ENCODE measurements at places on chromosomes 11 and 22.

- no peak for DNase-seq
Observed at GRCh38 chr22:26597026-26597425, 7.1 kb upstream of the TPST2 start.

DNA sequence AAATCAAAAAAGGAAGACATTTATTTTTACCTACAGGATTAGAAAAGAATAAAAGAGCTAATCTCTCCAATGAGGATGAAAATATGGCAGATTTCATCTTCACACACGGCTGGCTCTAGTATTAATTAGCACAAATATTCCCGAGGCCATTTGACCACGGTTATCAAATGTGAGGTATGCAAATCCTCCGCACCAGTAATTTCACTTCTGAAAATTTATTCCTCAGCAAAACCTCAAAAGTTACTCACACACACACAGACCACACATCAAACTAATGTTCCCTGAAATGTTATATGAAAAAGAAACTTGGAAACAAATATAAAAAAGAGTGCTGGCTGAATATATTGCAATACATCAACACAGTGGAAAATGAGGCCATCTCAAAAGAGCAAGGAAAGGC is 32.8 kb downstream of the CELSR1 start:
- no peak for DNase-seq

DNA sequence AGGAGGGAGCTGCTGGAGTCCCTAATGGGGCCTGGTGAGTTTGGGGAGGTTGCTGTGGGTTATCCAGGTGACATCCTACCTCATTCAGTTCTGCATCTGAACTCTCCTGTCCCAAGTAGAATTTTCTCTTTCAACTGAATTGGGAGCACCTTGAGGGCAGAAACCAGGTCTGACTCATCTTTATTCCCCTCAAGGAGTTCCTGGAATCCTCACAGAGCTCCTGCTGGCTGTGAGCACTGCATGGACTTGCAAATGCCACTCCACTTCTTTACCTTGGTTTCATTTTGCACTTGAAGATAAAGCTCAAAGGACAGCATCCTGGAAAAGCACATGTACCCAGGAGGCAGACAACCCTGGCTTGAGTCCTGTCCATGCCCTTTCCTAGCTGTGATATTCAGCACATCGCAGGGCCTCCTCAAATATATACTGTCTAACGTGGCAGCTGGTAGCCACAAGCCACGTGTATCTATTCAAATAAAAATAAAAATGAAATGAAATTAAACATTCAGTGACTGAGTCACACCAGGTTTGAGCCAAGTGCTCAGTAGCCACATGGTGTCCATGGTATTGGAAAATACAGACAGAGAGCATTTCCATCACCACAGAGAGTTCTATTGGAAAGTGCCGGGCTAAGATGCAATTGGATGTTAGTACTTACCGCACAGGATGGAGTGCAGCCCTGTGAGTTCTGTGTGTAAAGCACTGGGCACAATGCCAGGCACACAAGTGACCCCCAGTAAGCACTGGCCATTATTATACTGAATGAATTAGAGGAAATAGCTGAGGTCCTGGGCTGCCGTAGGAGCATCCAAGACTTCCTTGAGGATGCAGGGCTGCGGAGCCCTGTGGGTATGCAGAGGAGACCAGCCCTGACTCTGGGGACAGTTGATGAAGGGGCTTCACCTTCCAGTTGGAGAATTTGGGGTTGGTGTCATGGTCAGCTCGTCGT is 149.0 kb downstream of the PKNOX2 start:
- no peak for DNase-seq

DNA sequence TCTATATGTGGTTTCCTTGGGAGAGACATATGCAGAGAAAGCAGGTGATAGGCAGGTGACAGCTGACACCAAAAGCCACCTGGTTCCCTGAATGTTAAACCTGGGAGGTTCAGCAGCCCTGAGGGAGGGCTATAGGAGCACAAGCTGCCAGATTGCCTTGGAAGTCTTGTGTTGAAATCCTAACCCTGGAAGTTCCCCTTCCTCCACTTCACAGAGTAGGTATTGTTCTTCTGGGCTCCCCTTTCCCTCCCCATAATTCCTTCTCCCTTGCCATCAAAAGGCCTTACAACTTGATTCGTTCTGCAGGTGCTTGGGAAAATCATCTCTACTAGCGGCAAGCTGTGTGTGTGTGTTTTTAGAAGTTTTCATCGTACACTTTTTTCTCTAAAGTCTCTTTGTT is 5.4 kb downstream of the LDLRAD3 start:
- no peak for DNase-seq

DNA sequence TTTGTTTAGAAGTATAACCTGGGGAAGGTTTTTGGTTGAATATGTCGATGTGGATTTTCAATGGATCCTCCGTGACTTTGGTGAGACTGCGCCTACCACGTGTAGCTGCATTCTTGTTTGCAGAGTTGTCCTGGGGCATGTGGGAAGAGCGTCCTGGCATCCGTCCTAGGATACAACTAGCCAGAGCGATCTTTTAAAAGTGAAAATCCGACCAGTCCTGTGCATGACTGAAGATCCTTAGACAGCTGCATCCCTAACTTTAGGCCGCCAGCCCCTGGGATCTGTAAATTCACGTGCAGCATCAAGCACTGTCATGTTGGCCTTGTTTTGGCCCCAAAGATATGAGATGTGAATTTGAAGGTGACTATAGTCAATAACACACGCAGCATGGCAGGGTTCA is 22.4 kb upstream of the THY1 start:
- DNase-seq: no peak

DNA sequence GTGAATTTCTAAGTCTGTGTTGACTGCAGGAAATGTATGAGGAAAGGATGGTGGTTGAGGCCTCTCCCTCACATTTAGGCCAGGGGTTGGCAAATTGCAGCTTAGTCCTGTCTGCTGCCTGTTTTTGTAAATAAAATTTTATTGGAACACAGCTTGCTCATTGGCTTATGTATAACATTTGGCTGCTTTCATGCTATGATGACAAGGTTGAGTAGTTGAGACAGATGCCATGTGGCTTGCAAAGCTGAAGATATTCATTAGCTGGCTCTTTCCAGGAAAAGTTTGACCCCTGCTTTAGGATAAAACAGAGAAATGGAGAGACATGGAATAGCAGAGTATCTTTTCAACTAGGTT is 46.2 kb downstream of the BCR start:
- DNase-seq: no peak

- no peak for DNase-seq
Observed at GRCh38 chr22:42808521-42808920, 48.6 kb downstream of the ARFGAP3 start.

- no peak for DNase-seq
Observed at GRCh38 chr11:76406359-76406758, 25.2 kb downstream of the GVQW3 start.

DNA sequence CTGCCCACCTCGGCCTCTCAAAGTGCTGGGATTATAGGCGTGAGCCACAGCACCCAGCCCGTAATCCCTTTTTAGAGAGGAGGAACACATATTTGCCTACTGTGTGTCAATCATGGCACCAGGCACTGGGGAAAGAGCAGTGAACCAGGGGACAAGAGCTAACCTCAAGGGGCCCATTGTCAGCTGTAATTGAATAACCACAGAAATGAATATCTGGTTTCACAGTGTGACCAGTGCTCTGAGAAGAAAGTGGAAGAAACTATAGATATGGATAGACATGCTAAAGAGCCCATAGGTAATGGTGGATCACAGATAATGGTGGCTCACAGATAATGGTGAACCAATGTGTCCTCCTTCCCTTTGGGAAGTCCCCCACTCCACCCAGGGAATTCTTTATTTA is 8.6 kb upstream of the KCTD14 start:
- no peak for DNase-seq

DNA sequence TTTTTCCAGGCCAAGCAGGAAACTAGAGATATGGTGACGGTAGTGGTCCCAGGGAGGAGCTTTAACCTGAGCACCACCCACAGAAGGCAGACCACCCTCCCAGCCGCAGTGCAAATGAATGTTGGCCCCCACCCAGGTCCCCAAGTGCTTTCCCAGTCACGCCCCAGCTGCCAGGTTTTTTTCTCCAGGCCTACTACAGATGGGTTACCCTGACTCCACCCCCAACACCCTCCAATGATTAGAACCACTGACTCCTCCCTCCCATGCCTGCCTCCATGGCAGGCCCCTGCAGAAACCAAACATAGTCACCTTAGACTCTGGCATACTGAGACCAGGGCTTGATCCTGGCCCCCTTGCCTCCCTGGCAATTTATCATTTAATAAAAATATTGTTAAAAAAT is 58.7 kb upstream of the CHST1 start:
- DNase-seq: no peak

DNA sequence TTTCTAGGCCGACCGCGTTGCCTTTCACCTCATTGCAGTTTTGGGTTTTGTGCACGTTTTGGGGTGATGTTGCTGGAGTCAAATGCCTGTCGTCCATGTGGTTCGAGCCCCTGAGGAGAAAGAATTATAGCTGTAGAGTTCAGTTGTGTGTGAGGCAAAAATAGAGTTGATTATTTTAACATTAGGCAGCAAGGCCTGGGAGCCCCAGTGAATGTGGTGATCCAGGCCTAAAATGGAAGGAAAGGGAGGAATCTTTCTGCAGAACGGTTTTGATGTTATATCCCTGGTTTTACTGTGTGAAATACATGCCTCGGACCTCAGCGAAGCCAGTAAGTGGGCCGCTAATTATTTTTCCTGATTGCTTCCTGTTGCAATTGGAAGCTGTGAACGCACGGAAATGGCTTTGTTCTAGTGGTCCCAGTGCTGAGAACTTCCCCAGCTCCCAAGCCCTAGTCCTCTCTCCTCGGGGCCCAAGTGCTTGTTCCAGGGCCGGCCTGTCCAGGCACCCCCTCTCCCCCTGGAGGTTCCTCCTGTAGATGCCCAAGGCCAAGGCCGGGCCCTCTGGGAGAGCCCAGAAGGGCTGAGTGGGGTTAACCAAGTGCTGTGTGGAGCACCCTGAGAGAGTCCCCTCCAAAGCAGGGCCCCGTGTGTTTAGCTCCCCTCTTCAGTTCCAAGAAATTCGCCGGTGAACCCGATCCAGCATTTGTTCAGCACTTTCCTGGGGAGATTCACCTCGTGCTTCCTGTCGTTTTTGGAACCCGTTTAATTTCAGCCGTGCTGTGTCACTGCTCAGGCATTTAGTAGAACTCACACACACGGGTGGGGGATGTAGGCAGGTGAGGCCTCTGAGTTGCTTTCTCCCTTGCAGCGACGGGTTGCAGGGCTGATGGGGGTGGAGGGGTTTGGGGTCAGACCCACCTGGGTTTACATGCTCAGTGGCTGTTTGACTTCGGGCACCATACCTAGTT is 2.1 kb downstream of the LRP5 start:
- DNase-seq: no peak

GRCh38 chr11:134858783-134859480 is 446.9 kb upstream of the B3GAT1 start:
- no peak for DNase-seq
